T-helper 17 cell (primary cell): ENCODE measurements at places on chromosomes 13 and 19.

DNA sequence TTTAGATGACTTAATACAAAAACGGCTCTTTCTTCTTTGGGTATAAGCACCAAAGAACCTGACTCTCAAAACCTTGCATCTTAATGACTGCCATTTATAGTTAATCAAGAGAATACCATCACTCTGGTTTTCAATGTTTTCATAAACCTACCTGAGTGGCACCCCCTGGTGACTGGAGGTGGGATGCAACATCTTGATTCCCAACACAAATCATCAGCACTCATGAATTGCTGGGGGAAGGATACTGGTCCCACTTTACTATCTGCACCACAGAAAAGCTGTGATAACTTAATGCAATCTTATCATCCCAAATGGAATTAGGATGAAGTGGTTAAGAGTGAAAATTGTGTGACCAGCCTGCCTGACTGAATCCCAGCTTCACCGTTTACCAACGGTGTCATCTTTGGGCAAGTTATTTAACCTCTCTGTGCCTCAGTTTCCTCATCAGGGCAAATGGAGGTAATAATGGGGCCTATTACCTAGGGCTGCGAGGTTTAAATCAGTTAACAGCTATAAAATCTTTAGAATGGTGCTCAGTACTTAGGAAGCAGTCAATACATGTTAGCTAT lies 366.4 kb downstream of the KLF12 start:
- peak overlapping the region; percentile 10 for H3K4me3 ChIP-seq
- DNase-seq = peak; percentile 15
- peaks cover 40% of the 10 kb centered on the region for H3K4me1 ChIP-seq
- H3K27ac ChIP-seq = peak overlapping the region; percentile 97

DNA sequence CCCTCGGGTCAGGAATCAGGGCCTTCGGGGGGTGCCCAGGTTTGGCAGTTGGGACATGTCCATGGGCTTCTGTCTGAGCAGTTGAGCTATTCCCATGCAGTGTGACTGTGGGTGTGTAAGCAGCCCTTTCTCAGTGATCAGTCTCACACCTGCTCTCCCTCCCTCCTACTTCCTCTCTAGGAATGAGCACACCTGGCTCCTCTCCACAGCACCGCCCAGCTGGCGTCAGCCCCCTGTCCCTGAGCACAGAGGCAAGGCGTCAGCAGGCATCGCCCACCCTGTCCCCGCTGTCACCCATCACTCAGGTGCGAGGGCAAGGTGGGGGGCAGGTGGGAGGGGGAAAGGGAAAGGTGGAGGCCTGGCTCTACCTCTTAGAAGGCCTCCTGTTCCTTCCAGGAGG lies 25.9 kb downstream of the COMP start:
- H3K4me3 ChIP-seq = no peak overlapping the region
- no peaks in the 10 kb centered on the region for H3K27me3 ChIP-seq
- DNase-seq = no peak
- peaks cover under 1% of the 10 kb centered on the region for H3K4me1 ChIP-seq
- no peak overlapping the region for H3K27ac ChIP-seq

- no peaks in the 10 kb centered on the region for H3K36me3 ChIP-seq
- peaks cover 33% of the 10 kb centered on the region for H3K4me1 ChIP-seq
Measured at GRCh38 chr19:13983213-13983889, 22.8 kb downstream of the RFX1 start.

GRCh38 chr13:95155504-95155903 lies 145.7 kb downstream of the ABCC4 start:
- H3K4me3 ChIP-seq = no peak overlapping the region
- peaks cover 8% of the 10 kb centered on the region for H3K36me3 ChIP-seq
- no peak overlapping the region for H3K27ac ChIP-seq
- DNase-seq = no peak
- H3K27me3 ChIP-seq = no peaks in the 10 kb centered on the region

GRCh38 chr19:2188708-2189385 lies 25.1 kb downstream of the DOT1L start:
- no peak overlapping the region for H3K27ac ChIP-seq
- no peak for DNase-seq
- H3K27me3 ChIP-seq = no peaks in the 10 kb centered on the region
- no peaks in the 10 kb centered on the region for H3K36me3 ChIP-seq
- H3K4me1 ChIP-seq = peaks cover 5% of the 10 kb centered on the region

DNA sequence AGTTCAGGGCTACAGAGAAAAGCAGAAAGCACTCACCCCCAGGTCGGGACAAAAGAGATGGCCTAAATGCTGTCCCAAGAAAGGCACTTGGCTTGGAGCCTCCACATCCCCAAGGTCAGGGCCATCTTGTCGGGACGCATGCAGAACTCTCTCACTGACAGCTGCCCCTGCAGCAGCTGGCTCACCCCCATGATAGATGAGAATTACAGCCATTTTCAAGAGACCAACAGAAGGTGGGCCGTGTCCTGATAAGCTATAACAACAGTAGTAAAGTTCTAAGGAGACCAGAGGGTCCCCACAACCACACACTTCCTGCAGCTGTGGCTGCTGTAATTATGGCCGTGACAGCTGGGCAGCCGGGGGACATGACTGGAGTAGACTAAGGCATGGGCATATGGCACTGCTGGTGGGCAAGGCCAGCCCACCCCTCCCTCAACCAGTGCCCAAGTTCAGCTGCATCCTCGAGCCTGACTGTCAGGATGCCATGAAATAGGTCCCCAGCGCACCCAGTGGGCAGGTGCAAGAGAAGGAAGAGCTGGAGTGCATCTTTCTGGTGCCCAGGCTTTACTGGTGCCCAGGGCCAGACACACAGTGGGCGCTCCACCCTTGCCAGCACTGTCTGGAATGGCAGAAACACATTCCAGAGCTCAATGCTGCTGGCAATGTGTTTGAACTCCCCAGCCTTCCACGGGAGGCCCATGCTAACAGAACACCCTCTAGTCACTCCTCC lies 436.7 kb upstream of the ZNF507 start:
- DNase-seq = no peak
- no peak overlapping the region for H3K27ac ChIP-seq
- no peaks in the 10 kb centered on the region for H3K4me1 ChIP-seq
- H3K36me3 ChIP-seq = no peaks in the 10 kb centered on the region

GRCh38 chr13:110118106-110118505 lies 188.9 kb downstream of the COL4A1 start:
- H3K4me1 ChIP-seq = peaks cover 2% of the 10 kb centered on the region
- peaks cover 3% of the 10 kb centered on the region for H3K36me3 ChIP-seq
- H3K27me3 ChIP-seq = peaks cover 59% of the 10 kb centered on the region

DNA sequence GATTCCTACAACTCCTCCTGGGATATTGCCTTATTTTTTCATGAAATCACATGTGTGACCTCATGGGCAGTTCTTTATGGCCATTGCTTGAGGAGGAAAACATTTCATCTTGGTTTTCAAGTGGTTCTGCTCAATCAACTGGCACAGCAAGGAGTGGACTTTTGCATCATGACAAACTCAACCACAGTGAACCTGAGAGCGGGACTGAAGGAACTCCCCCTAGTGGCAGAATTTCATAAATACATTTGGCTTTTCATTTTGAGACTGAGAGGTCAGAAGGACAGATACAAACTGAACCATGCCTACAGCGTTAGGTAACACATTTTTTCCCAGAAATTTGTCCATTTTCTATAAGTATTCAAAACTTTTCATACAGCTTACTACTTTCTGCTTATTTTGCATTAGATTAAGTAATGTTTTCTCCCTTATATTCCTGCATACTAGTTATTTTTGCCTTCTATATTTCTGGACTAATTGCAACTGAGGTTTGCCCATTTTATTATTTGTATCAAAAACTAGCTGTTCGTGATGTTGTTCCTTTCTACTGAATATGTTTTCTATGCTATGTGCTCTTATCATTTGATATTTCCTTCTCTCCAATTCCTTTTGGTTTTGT lies 13.4 kb upstream of the SIGLEC12 start:
- H3K27me3 ChIP-seq = peaks cover 50% of the 10 kb centered on the region
- DNase-seq = no peak
- H3K4me3 ChIP-seq = no peak overlapping the region
- peaks cover 6% of the 10 kb centered on the region for H3K36me3 ChIP-seq
- H3K4me1 ChIP-seq = no peaks in the 10 kb centered on the region

DNA sequence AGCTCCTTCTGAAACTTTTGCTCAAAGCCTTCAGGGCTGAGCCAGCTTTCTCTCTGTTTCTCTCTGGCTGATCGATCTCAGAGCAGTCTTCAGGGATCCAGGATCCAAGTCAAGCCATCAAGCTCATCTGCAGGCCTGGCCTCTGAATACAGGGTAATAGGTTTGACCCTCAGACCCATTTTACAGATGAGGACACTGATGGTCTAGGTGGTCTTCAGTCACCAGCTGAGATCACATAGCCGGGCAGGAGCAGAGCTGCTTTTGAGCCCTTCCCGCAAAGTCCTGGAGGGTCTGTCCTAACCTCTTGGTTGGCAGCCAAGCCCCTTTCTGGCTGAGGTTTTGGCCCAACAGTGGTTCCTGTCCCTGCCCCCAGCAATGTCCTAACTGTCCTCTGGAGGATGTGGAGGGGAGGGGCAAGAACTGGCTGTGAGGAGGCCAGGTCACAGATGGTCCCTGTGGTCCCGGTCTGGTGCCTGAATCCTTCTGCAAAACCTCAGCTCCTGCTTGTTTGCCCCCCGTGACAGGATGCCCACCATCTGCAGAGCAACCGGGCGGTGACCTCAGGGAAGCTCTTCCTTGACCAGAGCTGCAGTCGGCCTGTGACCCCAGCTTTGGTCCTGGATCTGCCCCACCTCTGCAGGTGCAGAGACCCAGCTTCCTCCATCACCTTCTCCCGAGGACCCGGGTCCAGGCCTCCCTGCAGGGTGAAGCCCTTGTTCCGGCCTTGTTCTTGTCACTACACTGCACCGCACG lies 5.8 kb upstream of the PEAK3 start:
- no peak overlapping the region for H3K27ac ChIP-seq
- H3K4me1 ChIP-seq = peaks cover 21% of the 10 kb centered on the region
- no peak for DNase-seq
- no peaks in the 10 kb centered on the region for H3K27me3 ChIP-seq
- peaks cover 2% of the 10 kb centered on the region for H3K36me3 ChIP-seq

DNA sequence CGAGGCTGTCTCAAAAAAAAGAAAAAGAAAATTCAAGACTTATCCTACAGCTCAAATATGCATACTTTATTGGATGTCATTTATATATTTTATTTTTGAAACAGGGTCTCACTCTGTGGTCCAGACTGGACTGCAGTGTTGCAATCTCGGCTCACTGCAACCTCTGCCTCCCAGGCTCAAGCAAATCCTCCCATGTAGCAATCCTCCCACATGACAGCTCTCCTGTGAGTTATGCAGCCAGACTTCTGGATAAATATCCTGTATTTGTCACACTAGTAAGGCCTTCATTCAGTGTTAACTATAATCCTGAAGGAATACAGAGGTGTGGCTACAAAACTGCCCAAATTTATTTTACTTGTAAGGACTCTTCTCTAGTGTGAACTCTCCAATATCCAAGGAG lies 7.2 kb downstream of the ZNF552 start:
- H3K27ac ChIP-seq = no peak overlapping the region
- H3K36me3 ChIP-seq = peaks cover 4% of the 10 kb centered on the region
- H3K4me3 ChIP-seq = no peak overlapping the region
- no peak for DNase-seq
- no peaks in the 10 kb centered on the region for H3K27me3 ChIP-seq
- peaks cover 16% of the 10 kb centered on the region for H3K4me1 ChIP-seq
